ENCODE measurements at places on chromosomes 13 and 19. TPM values are rescaled to one million over a fixed set of nuclear protein-coding genes. Genes with fewer than 3 reads are reported as not detected.

DNA sequence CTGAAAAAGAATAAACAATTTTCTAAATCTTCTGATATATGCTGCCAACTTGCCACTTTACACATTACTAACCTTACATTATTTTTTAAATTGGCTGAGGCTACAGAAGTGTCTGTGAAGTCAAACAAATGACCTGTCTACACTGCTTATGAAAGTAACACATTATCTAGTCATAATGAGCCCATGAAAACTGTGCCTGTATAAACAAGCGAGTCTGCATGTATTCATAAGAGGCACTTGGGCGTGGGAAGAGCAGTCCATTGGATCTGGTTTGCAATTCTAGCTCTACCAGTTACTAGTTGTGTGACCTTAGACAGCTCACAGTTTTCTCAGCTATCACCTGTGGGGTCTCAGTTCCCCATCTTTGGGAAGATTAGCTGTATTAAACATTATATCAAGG, 3.1 kb downstream of the VPS36 start:
- DNase-seq, result no peak

GRCh38 chr13:30585748-30586262, 31.9 kb upstream of the USPL1 start:
- no peak for DNase-seq

GRCh38 chr13:79311386-79311785, 94.7 kb downstream of the RBM26 start:
- no peak for DNase-seq

- no peak for DNase-seq
Observed at GRCh38 chr19:16288544-16288943, 36.1 kb upstream of the KLF2 start.

- DNase-seq, result no peak
Observed at GRCh38 chr13:114212158-114212495, 22.6 kb upstream of the CDC16 start.

DNA sequence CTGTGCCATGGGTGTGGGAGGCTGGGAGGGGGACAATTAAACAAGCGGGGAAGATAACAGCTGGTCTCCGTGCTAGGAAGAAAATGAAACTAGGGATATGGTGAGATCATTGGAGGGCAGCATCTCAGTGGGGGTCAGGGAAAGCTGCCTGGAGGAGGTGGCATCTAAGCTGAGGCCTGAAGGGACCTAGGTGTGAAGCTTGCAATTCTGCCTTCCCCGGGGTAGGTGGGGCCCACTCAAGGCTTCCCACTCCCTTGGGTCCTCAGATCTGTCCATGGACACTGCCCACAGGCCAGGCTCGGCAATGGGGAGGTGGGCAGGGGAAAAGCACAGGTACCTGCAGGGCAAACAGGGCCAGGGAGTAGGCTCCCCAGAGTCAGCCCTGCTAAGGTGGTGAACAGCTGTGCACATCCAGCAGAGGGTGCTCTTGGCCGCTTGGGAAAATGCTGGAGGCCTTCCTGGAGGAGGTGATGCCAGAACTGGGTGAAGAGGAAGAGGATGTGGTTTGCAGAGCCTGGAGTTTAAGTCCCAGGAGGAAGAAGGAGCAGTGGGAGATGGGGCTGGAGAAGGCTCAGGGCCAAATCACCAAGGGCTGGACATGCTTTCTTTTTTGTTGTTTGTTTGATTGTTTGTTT, 25.7 kb upstream of the CCNE1 start:
- DNase-seq, result no peak

- DNase-seq, result no peak
Observed at GRCh38 chr19:54173951-54174834, 1.2 kb upstream of the TMC4 start.

- no peak for DNase-seq
Observed at GRCh38 chr13:94967183-94968039, 255.1 kb upstream of the SOX21 start.

DNA sequence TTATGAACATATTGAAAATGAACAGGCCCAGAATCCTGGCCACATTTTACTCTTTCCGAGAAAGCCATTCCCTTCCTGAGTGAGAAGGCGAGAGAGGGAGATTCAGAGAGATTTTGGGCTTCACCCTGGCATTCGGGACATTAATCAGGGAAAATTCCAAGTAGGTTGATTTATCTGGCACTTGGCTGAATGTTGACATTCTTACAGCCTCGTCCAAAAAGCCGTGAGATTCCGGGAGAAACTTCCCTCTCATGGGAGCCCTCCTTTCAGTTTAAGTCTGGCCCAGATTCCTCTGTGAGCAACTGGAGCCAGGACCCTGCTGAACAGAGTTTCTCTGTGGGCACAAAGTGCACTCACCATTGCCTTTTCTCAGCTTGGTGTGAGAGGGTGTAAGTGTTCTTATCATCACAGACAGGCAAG, 129.2 kb upstream of the PEG3 start:
- DNase-seq, result no peak

DNA sequence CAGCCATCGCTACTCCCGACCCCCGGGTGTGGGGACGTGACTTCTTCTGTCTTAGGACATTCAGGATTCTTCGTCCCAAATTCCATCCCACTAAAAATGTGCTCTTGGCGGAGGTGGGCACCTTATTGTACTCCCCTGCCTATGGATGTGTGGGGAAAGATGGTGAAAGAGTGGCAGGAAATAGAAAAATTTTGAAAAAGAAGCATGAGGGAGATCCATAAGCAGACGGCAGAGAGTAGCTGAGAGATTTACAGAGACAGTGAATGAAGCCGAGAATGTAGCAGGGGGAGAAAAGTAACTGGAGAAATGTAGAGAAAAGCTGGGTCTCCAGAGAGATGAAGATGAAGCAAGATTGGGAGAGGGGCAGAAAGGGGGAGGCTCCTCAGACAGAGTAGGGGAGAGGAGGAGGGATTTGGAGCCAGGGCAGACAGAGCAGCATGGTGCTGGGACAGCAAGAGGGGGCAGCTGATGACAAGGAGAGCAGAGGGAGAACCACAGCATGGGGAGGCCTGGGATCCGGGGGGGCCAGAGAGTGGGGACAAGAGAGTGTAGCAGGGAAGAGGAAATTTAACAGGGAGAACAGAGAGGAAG, 843 bp downstream of the ZNF610 start:
- no peak for DNase-seq

DNA sequence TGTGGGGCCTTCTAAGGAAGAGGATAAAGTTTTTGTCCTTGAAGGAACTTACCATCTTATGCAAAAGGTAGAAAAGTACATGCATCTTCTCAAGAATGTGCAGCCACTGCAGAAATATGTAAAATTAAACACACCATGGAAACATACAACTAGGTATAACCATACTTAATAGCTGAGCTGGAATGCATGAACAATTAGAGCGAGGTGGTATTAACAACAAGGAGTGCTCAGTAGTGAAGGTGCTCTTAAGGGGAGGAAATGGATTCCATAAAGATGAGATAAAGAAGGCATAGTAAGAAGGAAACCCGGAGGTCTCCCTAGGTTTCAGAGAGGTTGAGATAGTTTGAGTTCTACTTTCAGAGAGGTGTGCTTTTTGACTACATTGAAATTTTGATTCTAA, 415.9 kb downstream of the NDFIP2 start:
- no peak for DNase-seq

GRCh38 chr19:45191375-45191774, 12.8 kb downstream of the BLOC1S3 start:
- DNase-seq, result no peak

DNA sequence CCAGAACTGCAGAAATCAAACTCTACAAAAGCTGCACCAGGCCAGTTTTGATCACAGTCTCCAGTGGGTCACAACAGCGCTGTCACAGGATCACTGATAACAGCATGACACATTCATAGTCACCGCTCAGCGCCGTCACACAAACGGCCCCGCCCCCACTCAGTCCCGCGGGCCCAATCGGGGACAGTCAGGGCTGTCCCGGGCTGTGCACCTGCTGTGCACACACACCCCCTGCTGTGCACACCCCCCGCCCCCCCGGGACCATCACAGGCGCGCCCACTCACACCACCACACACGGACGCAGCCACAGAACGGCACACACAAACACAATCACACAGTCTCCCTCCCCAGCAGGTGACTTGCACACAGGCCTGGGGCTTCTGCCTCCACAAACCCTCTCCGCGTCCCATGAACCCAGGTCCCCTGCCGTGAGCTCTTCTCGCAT, 435 bp upstream of the ZNF382 start:
- peak; percentile 69 for DNase-seq

- no peak for DNase-seq
Observed at GRCh38 chr13:84129966-84130365, 247.7 kb upstream of the SLITRK1 start.

- DNase-seq, result peak; percentile 37
Observed at GRCh38 chr13:114080739-114081561, 51.5 kb downstream of the RASA3 start.

- no peak for DNase-seq
Observed at GRCh38 chr13:46487748-46488147, 65.2 kb upstream of the LRCH1 start.

DNA sequence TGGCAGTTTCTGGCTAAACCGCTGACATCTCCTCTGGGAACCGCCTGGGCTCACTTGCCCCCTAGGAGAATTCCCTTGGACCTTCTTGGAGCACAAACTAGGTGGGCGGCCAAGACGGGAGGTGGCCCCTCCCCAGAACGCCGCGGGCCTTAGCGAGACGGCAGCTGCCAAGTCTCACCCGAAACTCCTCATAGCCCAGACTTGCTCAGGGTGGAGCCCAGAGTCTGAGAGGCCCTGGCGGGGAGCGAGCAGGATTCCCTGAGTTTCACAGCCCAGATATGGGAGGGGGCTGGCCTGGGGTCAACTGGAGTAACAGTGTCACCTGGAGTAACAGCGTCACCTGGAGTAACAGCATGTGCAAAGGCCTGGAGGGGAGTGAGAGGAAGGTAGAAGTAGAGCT, 10.1 kb downstream of the TINCR start:
- DNase-seq, result no peak

- DNase-seq, result no peak
Observed at GRCh38 chr13:105991622-105992277, 543.7 kb downstream of the EFNB2 start.

DNA sequence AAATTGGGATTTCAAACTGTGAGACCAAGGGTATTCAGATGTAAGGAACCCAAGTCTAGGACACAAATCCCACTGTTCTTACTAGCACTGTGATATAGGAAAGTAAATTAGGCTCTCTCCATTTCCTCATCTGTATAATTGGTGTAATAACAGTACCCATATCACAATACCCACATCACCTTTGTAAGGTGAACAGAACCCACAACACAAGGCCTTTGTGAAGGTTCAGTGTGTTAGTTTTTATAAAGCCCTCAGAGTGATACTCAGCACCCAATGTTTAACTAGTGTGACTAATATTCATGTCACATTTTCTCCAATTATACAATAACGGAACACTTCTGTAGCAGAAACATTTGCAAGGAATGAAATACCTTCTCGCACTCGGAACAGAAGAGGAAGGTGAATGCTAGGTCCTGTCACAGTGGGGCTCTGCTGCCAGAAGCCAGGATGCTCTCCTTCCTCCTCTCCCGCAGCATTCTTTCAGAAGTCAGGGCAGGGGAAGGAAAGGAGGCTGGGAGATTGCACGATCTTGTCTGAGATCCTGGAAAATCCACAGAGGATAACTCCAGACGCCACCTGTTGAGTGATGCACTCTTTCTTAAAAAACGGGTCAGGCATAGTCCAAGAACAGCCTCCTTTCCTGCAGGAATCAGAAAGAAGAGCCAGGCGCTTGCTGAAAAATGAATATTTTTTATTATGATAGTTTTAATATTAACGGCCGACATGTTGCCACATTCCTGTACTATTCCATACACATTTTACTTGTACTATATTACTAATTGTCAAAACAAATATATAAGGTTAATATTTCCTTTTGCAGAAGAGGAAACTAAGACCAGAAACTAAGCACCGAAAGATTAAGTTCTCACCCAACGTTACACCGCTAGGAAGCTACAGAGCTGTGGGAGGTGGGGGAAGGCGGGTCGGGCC, 762 bp downstream of the ZNF45 start:
- DNase-seq, result no peak

DNA sequence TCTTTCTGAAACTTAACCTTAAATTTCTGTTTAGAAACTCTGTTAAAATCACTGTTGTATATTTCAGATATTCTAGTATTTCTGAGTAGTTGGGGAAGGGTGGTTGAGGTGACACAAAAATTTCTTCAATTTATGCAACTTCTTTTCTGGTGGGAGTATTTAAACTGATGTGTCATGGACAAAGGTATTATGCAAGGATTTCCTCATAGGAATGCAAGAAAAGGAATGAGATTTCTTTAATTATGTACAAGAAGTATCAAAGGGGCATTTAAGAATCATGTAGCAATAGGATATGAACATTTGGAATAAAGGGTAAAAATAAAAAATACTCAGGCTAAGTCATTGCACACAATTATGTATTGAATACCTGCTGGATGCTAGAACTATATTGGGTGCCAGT, 575.8 kb upstream of the KLF12 start:
- no peak for DNase-seq

GRCh38 chr13:42991898-42992763, at the start of gene EPSTI1:
EPSTI1 (minus strand) TSS chr13:42992241; CDS start chr13:42992165, 76 bp downstream.
- DNase-seq, result peak; percentile 53

- DNase-seq, result no peak
Observed at GRCh38 chr13:37216331-37216730, 110.9 kb upstream of the CSNK1A1L start.

GRCh38 chr13:106478116-106478515, 57.3 kb downstream of the EFNB2 start:
- DNase-seq, result no peak

Gene CYP4F8
- total RNA-seq, result not detected

Gene NOVA2
- 87.9 TPM for total RNA-seq

Gene ZNF813
- 1.0 TPM for total RNA-seq

Gene UBE2M
- 165 TPM for total RNA-seq

Gene SAMD4B
- 158 TPM for total RNA-seq

Gene CGB2
- total RNA-seq, result not detected

Gene C1QTNF9
- total RNA-seq, result not detected

Gene NALCN
- 98.3 TPM for total RNA-seq

Gene CYSLTR2
- total RNA-seq, result 3.2 TPM
